ENCODE measurements at places on chromosomes 12 and 14.
A peak's percentile ranks its signal among the peaks of the same experiment; 100 is the strongest.

DNA sequence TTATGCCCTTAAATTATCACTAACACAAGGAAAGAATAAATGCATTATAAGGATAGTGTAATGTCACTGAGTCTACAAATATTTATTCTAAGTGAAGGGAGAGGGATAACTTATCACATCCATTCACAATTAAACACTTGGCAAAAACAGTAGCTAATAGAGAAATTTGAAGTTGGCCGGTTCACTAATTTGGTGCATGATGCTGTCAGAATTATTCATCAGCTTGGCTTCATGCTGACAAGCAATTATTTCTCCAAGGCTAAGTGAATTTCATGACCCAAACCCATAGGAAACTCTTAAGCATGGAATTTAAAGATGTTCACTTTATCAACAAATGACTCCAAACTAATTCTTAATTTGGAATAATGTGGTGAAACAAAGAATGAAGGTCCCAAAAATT is 25.0 kb upstream of the NR1H4 start:
- DNase-seq, result no peak

GRCh38 chr14:26444822-26445221 is 153.0 kb downstream of the NOVA1 start:
- DNase-seq, result peak; percentile 21

- no peak for DNase-seq
Measured at GRCh38 chr14:85663256-85663655, 133.3 kb downstream of the FLRT2 start.

DNA sequence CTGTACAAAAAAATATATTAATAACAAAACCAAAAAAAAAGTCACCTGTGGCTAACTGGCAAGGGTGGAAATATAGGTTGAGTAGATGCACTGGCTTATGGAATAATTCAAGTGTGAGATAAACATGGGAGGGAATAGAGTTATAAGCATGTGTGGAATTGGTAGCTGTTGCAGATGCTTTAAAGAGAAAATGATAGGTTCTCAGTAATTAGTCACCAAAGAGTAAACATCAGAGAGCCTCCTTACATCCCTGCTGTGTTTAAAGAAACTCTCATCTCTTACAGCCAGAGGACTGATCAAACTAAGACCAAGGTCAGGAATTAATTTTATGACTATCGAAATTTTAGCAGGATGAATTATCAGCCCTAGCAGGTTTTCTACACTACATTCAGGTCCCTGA is 70.5 kb downstream of the EGLN3 start:
- no peak for DNase-seq

GRCh38 chr14:105635560-105635959 is 109.2 kb downstream of the TMEM121 start:
- DNase-seq, result no peak

DNA sequence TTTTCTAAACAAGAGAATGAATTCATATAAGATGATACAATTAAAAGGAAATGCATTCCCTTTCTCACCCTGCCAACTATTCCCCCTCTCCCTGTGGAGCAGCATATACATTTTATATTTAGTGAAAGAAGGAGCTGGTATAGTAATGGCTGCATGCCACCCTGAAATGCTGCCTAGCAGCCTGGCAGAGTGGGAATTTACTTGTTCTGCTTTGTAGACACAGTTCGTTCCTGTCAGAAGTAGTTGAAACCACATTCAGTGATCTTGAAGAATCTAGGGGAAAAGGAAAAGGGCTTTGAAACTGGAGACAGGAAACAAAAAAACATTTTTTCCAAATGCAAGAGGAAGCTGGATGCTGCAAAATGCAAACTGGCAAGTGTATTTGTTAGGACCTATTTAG is 176.0 kb upstream of the PLEKHA5 start:
- no peak for DNase-seq

- no peak for DNase-seq
Measured at GRCh38 chr14:31489691-31490090, 1.9 kb upstream of the GPR33 start.

DNA sequence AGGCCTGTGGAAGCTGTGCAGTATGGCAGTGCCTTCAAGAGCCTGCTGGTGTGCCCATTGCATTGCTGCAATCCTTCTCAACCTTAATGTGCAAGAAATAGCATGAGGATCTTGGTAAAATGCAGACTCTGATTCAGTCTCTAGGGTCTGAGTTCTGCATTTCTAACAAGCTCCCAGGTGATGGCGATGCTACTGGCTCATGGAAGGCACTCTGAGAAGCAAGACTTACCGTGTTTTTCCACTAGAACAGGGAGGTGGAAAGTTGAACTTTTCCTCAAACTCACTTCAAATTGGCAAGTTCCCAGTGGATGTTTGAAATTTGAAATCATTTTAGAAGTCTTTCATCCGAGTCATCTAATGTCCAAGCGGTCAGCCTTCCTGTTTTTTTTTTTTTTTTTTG is 55.5 kb downstream of the MYRFL start:
- peak; percentile 46 for DNase-seq

DNA sequence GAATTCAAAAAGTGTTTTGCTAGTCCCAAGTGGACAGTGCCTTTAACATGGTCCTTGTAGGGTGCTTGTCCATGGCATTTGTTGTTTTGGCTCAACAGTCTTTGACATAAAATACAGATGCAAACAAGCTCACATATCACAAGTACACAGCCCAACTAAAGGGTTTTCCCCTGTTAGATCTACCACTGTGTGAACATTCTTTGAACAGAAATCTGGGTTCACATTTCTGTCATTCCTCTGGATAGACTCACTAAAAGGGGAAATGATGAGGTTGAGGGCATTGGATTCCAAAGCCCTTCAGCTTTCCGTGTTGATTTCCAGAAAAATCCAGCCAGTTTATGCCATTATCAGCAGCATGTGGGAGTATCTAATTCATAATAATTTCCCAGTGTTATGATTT is 54.1 kb downstream of the EP400 start:
- DNase-seq, result peak; percentile 55

- DNase-seq, result no peak
Measured at GRCh38 chr12:19916196-19916753, 452.1 kb upstream of the PDE3A start.

DNA sequence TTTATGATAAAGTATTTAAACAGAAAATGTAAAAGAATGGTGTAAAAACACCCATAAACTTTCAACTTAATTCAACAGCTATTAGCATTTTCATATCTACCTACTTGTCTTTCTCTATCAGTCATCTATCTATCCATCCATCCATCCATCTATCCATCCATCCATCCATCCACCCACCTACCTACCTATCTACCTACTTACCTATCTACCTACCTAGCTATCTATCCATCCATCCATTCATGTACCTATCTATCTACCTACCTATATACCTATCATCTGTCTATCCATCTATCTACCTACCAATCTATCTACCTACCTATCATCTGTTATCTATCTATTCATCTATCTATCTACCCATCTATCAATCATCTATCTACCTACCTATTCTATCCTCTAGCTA is 8.5 kb downstream of the NOS1 start:
- no peak for DNase-seq

- no peak for DNase-seq
Measured at GRCh38 chr14:89364316-89364715, 52.7 kb downstream of the FOXN3 start.

GRCh38 chr12:636632-637031 is 26.6 kb downstream of the NINJ2 start:
- no peak for DNase-seq

GRCh38 chr14:33259764-33260163 is 321.1 kb downstream of the NPAS3 start:
- no peak for DNase-seq

- no peak for DNase-seq
Measured at GRCh38 chr12:47987411-47988072, 16.7 kb downstream of the COL2A1 start.

GRCh38 chr14:69153152-69153872 is 393 bp upstream of the DCAF5 start:
- peak; percentile 42 for DNase-seq

DNA sequence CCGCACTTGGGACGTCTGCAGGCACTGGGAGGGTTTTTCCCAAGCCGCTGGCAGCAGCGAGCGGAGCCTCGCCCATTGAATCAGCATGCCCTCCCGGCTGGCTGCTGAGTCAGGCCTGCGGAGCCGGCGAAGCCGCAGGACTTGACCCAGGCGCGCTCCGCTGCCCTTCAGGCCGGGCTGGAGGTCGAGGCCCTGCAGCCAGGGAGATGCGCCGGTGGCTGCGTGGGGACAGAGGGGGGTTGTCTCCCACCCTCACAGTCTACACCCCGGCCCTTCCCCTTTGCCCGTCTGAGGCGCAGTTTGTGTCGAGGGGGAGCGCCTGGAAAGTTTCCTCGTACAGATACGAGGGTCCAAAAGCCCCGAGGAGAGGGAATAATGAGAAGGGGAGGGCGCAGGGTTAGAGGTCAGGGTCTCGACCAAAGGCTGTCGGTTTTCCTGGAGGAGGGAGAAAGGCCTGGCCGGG is 759 bp upstream of the KLC1 start:
- peak; percentile 79 for DNase-seq

DNA sequence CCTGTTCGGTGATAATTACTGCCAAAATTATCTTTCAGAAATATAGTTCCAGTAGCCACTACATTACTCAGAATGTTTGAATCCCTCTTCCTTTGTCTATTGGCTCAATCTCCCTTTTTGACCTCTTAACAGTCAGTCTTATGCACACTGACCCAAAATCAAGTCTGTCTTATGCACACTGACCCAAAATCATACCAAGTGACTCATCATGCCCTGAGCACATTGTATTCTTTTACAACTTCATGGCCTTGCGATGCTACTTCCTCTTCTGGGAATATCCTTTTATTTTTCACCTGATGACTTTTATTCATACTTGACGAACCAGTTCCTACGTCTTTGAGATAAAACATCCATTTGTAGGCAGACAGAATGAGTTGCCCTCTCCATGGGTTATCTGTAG is 182.3 kb downstream of the NPAS3 start:
- peak; percentile 12 for DNase-seq

- peak; percentile 39 for DNase-seq
Measured at GRCh38 chr14:37709419-37710195, 114.2 kb downstream of the TTC6 start.

GRCh38 chr12:83158613-83159207 is 472.0 kb downstream of the TMTC2 start:
- DNase-seq, result no peak

DNA sequence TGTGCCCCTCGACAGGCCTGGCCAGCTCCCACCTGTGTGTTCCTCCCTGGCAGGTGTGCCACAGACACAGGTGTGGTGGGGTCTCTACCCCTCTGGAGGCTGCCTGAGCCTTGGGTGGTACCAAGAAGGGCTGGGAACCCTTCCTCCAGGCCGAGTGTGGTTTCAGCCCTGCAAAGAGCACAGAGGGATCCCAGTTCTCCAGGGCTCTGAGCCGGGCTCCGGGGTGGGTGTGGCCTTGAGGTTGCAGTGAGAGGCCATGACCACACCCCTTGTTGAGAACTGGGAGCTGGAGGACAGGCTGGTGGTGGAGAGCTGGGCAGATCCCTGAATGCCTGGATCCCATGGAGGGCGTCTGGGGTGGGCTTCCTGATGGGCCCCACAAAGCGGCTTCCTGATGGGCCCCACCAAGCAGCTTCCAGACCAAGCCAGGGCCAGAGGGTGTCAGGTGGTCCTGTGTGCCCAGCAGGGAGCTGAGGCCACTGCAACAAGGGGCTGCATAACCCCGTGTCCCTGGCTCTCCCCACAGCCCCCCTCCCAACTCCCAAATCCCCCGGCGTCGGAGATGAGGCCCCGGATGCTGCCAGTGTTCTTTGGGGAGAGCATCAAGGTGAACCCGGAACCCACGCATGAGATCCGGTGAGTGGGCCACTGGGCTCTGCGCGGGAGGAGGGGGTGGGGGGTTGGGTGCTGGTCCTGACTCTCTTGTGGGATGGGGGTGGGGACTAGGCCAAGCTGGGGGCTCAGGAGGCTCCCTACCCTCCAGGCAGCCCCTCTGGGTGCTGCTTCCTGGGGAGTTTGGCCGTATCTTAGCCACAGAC is 16.6 kb downstream of the RFLNA start:
- DNase-seq, result no peak

GRCh38 chr12:1499351-1499750 is 95.0 kb downstream of the FBXL14 start:
- DNase-seq, result no peak

- DNase-seq, result no peak
Measured at GRCh38 chr14:88040146-88040545, 35.2 kb downstream of the GPR65 start.

DNA sequence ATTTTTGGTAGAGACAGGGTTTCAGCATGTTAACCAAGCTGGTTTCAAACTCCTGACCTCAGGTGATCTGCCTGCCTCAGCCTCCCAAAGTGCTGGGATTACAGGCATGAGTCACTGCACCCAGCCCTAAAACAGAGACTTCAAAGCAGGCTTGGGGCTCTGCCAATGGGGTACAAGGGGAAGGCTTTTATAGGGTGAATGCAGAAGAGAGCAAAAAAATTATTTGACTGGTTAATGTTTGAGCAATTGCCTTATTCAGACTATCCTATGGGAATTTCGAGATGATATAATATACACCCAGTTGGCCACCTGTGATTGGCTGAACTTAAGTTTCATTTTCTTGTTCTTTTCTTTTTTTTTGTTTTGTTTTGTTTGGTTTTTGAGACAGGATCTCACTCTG is 31.5 kb upstream of the ACTN1 start:
- no peak for DNase-seq

- peak; percentile 74 for DNase-seq
Measured at GRCh38 chr12:65615118-65615517, 209.2 kb upstream of the HMGA2 start.

DNA sequence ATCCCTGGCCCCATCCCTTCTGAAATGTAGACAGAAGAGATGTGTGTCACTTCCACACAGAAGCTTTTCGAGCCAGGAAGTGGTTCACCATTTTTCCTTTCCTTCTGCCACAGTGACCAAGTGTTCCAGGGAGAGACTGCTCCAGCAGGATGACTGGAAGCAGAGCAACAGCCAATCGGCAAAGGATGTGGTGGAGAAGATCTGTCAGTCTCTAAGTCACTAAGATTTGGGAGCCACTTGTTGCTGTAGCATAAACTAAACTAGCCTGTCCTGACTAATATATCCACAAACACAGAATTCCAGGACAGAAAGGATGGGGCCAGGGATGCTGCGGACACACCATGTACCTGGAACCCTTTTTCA is 42.9 kb downstream of the DUSP6 start:
- no peak for DNase-seq

- DNase-seq, result peak; percentile 70
Measured at GRCh38 chr12:23204933-23205778, 580.2 kb downstream of the ETNK1 start.

DNA sequence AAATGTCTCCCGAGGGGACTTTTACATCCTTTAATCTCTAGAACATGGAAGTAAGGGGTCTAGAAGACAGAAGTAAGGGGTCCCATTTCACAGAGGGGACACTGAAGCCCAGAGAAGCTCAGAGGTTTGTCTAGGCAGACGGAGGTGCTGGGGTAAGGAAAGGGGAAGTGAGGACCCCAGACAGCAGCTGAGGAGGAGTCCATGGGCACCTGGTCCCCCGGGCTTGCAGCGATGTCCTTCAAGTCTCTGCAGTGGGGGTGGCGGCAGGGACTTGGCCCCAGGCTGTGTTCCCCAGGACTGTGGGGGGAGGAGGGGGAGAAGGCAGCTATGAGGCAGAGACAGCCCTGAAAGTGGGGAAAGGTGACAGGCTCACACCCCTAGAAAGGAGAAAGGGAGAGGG is 30.7 kb downstream of the DTX1 start:
- DNase-seq, result no peak

All from astrocyte of the spinal cord (primary cell).